Endothelial cell (in vitro differentiated cells): ENCODE measurements at places on chromosomes 3 and 15. TPM values are rescaled to one million over a fixed set of nuclear protein-coding genes. Genes with fewer than 3 reads are reported as not detected.

Gene COL7A1
- 5.2 TPM for total RNA-seq

DNA sequence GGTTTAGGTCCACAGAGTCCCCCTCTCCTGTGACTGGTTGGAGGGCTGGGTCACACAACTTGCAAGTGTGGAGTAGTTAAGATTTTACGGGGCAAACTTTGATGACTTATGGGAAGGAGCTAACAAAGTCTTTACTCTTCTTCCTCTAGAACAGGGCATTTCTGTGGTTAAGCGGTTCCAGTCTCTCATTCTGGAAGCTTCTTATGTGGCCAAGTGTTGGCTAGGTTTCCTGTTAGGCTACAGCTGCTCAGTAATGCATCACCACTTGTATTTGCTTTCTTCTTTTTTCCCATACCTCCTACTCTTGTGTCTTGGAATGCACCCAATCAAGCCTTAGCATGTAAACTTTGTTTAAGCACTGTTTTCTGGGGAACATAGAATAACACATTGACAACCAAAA, 100.6 kb upstream of the PLAAT1 start:
- no peak overlapping the region for H3K4me3 ChIP-seq
- H3K36me3 ChIP-seq: no peaks in the 10 kb centered on the region
- H3K27ac ChIP-seq: no peak overlapping the region
- H3K4me1 ChIP-seq: peaks cover 3% of the 10 kb centered on the region
- DNase-seq: no peak
- H3K27me3 ChIP-seq: no peaks in the 10 kb centered on the region

Gene NAALADL2
- 3.5 TPM for total RNA-seq

DNA sequence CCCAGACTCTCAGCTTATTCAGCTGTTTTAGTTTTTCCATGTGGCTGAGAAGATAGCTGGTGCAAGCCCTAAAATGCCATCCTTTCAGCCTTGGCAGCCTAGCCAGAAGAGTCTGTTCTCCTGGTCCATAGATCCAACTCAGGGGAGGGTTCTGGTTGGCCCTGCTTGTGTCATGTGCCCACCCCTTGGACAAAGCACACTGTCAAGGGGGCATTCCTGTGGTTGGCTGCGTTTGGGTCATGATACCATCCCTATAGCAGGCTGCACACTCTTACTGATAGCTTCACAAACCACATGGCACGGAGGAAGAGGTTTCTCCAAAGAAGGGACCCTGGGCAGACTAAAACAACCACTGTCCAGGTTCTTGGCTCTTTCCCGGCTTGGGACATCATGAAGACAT, 8.4 kb upstream of the FSTL1 start:
- no peak for DNase-seq
- H3K27me3 ChIP-seq: peaks cover 3% of the 10 kb centered on the region
- H3K27ac ChIP-seq: no peak overlapping the region
- H3K4me1 ChIP-seq: peaks cover 13% of the 10 kb centered on the region

GRCh38 chr15:55357774-55358173, 38.8 kb downstream of the PIGB start:
- peaks cover 2% of the 10 kb centered on the region for H3K27me3 ChIP-seq
- H3K4me1 ChIP-seq: peaks cover 8% of the 10 kb centered on the region
- no peak overlapping the region for H3K27ac ChIP-seq
- no peaks in the 10 kb centered on the region for H3K36me3 ChIP-seq

Gene EDEM1
- 18.2 TPM for total RNA-seq

- H3K4me1 ChIP-seq: no peaks in the 10 kb centered on the region
- DNase-seq: no peak
- no peak overlapping the region for H3K4me3 ChIP-seq
- no peaks in the 10 kb centered on the region for H3K27me3 ChIP-seq
- no peaks in the 10 kb centered on the region for H3K36me3 ChIP-seq
These were observed 23.3 kb upstream of the GABRR3 start for GRCh38 chr3:98058244-98058960.

Gene RAF1
- 96.8 TPM for total RNA-seq

Gene RYR3
- 4.8 TPM for total RNA-seq

DNA sequence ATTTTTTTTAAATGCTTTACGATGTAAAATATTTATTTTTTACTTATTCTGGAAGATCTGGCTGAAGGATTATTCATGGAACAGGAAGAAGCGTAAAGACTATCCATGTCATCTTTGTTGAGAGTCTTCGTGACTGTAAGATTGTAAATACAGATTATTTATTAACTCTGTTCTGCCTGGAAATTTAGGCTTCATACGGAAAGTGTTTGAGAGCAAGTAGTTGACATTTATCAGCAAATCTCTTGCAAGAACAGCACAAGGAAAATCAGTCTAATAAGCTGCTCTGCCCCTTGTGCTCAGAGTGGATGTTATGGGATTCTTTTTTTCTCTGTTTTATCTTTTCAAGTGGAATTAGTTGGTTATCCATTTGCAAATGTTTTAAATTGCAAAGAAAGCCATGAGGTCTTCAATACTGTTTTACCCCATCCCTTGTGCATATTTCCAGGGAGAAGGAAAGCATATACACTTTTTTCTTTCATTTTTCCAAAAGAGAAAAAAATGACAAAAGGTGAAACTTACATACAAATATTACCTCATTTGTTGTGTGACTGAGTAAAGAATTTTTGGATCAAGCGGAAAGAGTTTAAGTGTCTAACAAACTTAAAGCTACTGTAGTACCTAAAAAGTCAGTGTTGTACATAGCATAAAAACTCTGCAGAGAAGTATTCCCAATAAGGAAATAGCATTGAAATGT, 15.6 kb downstream of the THBS1 start:
- H3K4me3 ChIP-seq: no peak overlapping the region
- no peaks in the 10 kb centered on the region for H3K4me1 ChIP-seq
- no peak for DNase-seq
- no peaks in the 10 kb centered on the region for H3K27me3 ChIP-seq
- no peak overlapping the region for H3K27ac ChIP-seq

GRCh38 chr3:77885381-77885780, 845.5 kb downstream of the ROBO2 start:
- no peak overlapping the region for H3K27ac ChIP-seq
- no peaks in the 10 kb centered on the region for H3K36me3 ChIP-seq
- DNase-seq: no peak
- H3K4me3 ChIP-seq: no peak overlapping the region

DNA sequence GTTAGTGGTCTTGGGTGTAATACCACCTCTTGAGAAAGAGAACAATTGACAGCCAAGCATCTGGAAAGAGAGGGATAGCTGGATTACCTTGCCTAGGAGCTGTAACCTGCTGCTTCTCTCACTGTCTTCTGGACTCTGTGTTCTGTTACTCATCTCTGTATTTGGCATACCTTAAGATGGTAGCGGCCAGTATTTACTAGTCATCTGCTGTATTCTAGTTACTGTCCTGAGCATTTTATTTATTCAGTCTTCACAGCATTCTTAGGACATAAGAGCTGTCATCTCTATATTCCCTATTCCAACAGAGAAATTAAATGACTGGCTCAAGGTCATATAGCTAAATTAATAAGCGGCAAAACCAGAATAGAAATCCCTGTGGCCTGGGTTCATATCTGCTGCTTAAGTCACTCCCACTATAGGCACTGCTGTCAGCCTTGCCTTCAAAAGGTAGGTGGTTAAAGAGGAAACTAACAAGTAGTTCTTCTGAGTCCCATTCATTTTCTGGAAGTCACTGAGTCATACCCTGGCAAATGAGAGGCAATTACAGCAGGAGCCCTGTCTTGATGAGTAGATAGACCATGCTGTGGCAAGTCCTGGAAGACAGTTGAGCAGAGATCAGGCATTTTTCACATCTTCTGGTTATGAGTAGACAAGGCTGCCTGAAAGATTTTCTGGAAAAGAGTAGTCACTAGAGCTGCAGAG, 68.2 kb downstream of the RAB7A start:
- H3K27me3 ChIP-seq: no peaks in the 10 kb centered on the region
- H3K27ac ChIP-seq: peak overlapping the region; percentile 15
- peaks cover 10% of the 10 kb centered on the region for H3K4me1 ChIP-seq
- no peak overlapping the region for H3K4me3 ChIP-seq
